ENCODE measurements at places on chromosomes 2 and 18.

GRCh38 chr2:30472326-30472725 is 25.3 kb downstream of the LCLAT1 start:
- no peak for DNase-seq

- no peak for DNase-seq
Measured at GRCh38 chr18:62844850-62845643, 129.7 kb downstream of the PHLPP1 start.

- DNase-seq, result no peak
Measured at GRCh38 chr2:9235147-9236044, 28.8 kb downstream of the ASAP2 start.

DNA sequence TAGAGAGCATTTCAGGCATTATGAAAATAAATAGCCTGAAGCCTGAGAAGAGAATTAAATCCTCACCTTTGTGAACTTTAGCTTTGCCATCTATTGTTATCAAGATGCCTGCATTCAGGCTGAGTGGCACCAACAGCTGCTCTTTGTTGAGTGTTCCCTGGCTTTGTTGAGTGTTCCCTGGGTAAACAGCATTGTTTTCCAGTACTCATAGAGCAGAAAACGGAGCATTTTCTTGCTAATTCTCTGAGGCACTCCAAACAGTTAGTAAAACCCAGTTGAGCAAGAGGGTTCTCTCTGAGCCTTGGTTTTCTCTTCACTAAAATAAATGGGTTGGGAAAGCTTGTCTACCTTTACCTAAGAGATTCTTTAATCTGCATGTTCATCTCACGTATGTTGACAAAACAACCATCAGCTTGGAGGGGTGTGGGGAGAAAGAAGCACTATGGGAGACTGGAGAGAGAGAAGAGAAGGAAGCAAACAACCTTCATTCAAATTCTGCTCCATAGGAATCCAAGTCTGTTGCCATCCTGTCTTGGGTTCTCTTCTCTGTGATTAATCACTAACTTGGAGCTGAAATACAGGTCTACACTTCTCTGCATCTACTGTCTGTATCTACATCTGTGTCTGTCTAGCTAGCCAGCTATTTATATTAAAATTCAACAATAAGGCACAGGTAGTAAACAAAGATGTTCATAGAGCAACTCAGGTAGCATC is 567.0 kb upstream of the SOX11 start:
- no peak for DNase-seq

GRCh38 chr2:47043142-47043890 is 111.8 kb downstream of the STPG4 start:
- DNase-seq, result no peak

Data from CD8-positive, alpha-beta memory T cell (primary cell).